ENCODE measurements at places on chromosomes 5 and 9.

DNA sequence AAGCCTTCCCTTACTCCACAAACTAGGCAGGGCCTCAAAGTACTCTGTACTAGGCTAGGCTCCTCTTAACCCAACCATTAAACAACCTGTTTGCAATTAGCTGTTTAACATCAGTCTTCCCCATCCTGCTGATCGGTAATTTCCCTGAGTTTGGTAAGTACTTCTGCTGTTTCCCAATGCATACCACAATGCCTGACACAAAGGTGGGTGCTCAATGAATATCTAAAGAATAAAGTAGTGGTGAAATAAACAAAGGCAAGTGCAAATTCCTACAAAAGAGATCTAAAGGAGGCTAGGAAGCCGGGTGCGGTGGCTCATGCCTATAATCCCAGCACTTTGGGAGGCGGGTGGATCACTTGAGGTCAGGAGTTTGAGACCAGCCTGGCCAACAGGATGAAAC, 25.0 kb downstream of the FBXW2 start:
- DNase-seq: no peak

DNA sequence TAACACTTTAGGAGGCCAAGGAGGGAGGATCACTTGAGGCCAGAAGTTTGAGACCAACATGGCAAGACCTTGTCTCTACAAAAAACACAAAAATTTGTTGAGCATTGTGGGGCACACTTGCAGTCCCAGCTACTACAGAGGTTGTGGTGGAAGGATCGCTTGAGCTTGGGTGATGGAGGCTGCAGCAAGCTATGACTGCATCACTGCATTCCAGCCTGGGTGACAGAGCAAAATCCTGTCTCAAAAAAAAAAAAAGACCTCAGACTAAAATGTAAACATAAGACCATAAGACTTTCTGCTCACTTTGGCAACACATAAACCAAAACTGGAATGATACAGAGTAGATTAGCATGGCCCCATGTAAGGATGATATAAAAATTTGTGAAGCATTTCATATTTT, 24.6 kb upstream of the NANS start:
- DNase-seq: peak; percentile 64

DNA sequence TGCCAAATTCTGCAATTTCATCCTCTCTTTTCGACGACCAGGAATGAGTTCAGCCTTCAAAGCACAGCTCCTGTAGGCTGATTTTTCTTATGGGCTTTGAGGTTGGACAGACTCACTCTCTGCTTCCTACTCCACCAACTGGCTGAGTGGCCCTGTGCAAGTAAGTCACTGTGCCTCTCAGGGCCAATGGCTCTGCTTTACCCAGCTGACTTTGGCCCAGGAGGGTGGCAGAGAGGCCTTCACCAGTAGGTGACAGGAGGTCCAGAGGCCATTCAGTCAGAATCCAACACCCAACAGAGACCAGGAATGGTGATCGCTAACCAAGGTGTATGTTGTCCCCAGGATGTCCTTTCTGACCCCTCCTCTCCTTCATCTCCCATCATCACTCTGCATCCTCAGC, 49.5 kb upstream of the ALDH1B1 start:
- no peak for DNase-seq

- DNase-seq: peak; percentile 32
Measured at GRCh38 chr9:110835859-110836271, 167.3 kb downstream of the MUSK start.

DNA sequence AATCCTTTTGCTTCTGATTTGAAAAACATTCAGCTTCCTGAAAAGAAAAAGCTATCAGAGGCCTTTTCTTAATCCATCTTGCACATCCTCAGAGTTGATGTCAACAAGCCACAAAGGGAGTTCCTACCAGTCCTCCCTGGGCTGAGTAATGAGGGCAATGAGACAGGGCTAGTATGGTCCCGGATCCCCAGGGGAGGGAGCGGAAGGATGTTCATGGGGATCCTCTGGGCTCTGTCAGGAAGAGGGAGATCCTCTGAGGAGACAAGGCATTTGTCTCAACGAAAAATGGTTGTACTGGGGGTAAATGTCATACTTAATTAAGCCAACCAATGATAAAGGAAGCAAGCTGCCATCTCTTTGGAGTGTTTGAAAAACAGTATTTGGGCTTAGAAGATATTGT, 195.3 kb downstream of the DTWD2 start:
- no peak for DNase-seq

GRCh38 chr5:122435761-122436160, 123.7 kb downstream of the SNCAIP start:
- DNase-seq: no peak

DNA sequence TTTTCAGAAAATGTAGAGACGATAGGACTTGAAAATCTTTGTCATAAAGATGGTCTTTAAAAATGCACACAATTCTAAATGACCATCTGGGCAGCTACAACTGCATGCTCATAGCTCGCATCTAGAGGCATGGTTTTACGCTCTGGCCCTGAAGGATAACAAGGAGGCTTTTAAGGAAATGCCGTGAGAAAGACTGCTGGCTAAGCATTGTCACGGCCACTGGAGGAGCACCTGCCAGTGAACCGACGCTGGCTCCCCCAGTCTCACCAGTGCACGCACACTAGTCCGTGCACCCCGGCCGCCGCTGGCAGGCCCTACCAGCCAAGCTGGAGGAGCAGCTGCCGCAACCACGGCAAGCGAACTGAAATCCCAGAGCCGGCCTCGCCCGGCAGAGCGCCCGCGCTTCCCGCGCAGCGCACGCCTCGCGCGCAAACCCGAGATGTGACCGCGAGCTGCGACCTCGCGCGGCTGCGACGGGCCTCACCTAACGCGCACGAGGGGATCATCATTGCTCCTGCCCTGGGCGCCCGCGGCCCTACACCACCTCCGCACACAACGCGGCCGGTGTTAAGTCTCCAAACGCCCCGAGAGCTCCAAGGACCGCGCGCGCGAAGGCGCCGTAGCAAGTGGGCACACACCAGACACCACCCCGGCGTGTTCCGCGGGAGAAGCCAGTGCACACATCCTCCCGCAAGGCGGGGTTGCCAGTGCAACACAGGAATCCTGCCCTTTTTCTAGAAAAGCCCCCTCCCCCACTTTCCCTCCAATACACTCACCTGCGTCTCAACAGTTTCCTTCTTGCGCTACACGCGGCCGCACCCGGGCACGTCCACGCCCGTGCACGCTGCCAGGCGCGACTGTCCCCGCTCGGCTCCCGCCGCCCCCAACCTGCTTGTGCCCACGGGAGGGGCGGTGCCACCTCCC, 5.3 kb downstream of the ELAVL2 start:
- no peak for DNase-seq

- peak; percentile 82 for DNase-seq
Measured at GRCh38 chr5:139294374-139295165, 1.0 kb downstream of the MATR3 start.

- no peak for DNase-seq
Measured at GRCh38 chr9:96186591-96187011, 115.4 kb downstream of the HSD17B3 start.

DNA sequence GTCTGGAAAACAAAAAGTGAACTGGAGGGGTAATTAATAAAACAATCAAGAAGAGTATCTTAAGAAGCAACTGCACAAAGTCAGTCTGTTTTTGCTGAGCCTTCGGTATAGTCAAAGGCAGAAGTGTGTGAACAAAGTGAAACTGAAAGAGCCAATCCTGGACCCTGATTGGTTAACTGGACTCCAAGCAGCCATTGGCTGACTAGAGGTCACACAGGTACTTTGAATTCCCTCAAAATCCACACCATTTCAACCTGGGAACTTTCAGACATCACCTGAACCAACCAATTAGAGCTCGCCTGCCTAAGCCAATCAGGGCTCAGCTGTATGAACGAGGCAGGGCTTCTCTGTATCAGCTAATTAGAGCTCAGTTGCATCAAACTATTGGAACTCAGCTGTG, 286.7 kb downstream of the TLE4 start:
- DNase-seq: peak; percentile 13

GRCh38 chr5:116605310-116606070, 30.9 kb upstream of the SEMA6A start:
- DNase-seq: no peak

DNA sequence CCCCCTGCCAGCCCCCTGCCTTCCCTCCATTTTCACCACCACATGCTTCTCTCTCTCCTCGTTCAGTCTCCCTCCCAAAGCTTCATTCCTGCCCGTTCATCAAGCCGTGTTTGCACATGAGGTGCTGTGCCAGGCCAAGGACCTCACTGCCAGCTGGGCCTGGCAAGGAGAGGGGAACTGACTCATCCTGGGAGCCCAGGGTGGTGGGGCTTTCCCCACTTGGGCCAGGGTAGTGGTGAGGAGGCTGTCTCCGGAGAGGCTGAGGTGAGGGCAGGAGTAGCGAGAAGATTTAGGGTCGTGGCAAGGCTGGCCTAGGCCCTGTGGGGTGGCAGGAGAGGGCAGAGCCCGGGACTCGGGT, 30.4 kb upstream of the NOTCH1 start:
- peak; percentile 33 for DNase-seq

GRCh38 chr9:87115785-87116184, 168.5 kb upstream of the GAS1 start:
- no peak for DNase-seq

GRCh38 chr5:128528637-128529255, 9.3 kb downstream of the FBN2 start:
- DNase-seq: no peak

DNA sequence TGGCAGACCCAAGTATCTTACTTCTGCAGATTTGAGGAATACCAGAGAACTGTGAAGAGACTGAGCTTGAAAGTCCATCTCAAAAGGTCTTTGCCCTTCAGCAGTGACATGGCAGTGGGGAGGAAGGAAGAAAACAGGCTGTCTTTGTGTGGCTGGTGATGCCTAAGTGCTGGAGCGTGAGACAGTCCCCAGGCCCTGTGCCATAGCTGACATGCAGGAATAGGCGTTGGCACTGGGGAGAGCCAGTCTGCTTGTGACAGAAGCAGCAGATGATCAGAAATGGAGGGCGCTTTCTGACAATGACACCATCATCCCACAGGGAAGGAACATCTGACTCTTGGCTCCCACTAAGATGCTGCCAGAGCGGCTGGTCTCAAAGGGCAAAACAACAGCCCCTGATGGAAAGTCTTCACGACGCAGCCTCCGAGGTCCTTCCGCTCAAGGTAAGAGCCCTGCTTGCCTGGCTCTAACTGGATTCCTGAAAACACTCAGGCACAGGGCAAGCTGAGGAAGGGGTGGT, 15.5 kb upstream of the GLRX start:
- DNase-seq: no peak

DNA sequence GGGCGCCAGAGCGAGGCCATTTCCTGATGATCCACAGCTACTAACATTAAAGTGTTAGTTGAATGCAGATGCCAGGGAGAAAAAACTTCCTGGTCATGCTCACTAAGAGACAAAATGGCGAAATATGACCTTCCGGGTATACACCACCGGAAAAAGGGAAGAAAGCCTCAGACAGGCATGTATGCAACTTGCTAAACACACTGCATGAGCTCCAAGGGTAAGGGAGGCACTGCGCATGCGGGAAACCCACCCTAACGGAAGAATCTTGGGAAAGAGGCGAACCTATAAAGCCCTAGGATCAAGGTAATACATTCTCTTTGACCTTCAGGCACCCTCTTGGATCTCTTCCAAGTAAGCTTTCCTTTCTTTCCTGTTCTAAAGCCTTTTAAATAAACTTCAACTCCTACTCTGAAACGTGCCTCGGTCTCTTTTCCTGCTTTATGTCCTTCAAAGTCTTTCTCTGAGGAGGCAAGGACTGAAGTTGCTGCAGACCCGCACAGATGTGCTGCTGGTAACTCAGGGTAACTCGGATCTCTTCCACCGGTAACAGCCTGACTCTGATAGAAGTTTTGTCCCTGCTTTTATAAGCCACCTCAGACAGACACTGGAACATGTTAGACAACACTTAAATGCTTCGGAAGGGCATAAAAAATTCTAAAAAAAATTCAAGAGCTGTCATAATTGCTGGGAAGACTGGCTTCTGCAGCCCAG, 64.9 kb downstream of the DTWD2 start:
- DNase-seq: no peak

DNA sequence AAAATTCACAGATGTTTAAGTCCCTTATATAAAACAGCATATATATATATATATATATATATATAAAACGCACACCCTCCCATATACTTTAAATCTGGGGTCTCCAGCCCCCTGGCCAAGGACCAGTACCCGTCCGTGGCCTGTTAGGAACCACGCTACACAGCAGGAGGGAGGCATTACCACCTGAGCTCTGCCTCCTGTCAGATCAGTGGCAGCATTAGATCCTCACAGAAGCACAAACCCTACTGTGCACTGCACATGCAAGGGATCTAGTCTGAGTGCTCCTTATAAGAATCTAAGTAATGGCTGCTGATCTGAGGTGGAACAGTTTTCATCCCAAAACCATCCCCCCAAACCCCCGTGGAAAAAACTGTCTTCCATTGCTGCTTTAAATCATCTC, 9.0 kb downstream of the PSIP1 start:
- no peak for DNase-seq

DNA sequence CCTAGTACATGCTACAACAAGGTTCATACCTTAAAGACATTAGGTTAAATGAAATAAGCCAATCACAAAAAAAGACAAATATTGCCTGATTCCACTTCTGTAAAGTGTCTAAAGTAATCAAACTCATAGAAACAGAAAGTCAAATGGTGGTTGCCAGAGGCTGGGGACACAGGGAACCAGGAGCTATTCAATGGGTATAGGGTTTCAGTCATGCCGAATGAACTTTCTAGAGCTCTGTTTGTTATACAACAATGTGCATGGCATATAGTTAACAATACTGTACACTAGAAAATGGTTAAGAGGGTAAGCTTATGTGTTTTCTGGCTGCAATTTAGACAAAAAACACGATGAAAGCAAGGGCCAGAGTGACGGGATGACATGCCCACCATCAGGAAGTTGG, 70.8 kb upstream of the EGFLAM start:
- DNase-seq: no peak

GRCh38 chr5:53287573-53287972, 178.0 kb upstream of the MOCS2 start:
- no peak for DNase-seq

- DNase-seq: no peak
Measured at GRCh38 chr9:98500337-98500919, 208.3 kb downstream of the GABBR2 start.

DNA sequence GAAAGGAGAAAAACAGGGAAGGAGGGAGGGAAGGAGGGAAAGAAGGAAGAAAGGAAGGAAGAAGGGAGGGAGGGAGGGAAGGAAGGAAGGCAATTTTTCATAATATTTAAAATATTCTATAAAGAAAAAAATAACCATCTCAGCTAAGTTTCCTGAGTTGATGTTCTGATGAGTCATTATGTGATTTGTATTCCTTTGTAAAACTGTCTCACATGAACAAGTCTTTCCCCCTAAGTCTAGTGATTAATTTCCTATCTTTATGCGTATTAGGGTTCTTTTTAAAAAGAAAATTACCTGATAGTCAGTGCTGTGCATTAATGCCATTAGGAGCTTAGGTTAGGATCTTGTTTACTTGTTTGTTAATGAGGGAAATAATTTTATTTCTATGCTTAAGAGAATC, 94.1 kb downstream of the RASEF start:
- DNase-seq: peak; percentile 6

DNA sequence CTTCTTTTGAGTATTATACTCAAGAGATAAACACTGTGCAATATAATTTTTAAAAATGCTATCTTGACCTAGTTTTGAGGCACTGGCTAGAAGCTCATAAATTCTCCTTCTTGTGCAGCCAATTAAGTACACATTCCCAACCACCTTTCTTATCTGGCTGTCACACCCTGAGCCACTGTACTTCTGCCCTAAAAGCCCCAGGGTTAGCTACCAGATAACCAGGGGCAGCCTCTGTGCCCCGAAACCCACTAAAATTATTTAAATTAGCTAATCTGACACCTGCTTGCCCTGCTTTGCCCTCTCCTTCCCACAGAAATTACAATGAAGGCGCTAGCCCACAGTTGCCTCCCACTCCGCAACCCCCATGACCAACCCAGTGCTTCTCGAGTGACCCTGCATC, 597.3 kb upstream of the TYRP1 start:
- DNase-seq: no peak

GRCh38 chr9:129108805-129109536, 1.6 kb downstream of the CRAT start:
- DNase-seq: no peak
